B cell (primary cell): ENCODE measurements at places on chromosomes 6 and 20.

- no peak for DNase-seq
- H3K27me3 ChIP-seq = no peaks in the 10 kb centered on the region
- H3K27ac ChIP-seq = no peak overlapping the region
- H3K4me3 ChIP-seq = no peak overlapping the region
Measured at GRCh38 chr20:54115172-54115854, 44.9 kb upstream of the BCAS1 start.

- no peak for DNase-seq
- H3K4me3 ChIP-seq = no peak overlapping the region
- no peaks in the 10 kb centered on the region for H3K4me1 ChIP-seq
- H3K27me3 ChIP-seq = no peaks in the 10 kb centered on the region
- H3K27ac ChIP-seq = no peak overlapping the region
- H3K36me3 ChIP-seq = no peaks in the 10 kb centered on the region
Measured at GRCh38 chr6:84599991-84600390, 164.4 kb downstream of the TBX18 start.

DNA sequence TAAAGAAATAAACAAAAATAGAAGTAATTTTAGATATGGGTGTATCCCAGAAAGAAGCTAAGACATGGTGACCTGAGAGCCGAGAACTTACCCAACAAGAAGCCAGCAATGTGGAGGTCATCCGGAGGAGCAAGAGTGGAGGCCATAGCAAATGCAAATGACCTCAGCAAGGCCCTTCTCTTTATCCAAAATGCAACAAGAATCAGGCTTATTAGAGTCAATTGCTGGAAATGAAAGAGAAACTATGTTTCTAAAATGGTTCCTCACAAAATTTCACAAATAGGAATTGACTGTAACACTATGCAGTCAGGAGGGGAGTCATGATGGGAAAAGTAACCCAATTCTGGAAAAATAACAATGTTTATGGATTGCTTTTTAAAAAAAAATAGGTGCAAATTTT lies 90.4 kb downstream of the TNFAIP3 start:
- H3K4me3 ChIP-seq = no peak overlapping the region
- no peaks in the 10 kb centered on the region for H3K4me1 ChIP-seq
- no peak overlapping the region for H3K27ac ChIP-seq
- no peak for DNase-seq
- H3K36me3 ChIP-seq = no peaks in the 10 kb centered on the region

GRCh38 chr6:101992286-101992685 lies 598.8 kb downstream of the GRIK2 start:
- no peak for DNase-seq
- no peaks in the 10 kb centered on the region for H3K27me3 ChIP-seq

- no peaks in the 10 kb centered on the region for H3K36me3 ChIP-seq
- no peak overlapping the region for H3K27ac ChIP-seq
- H3K4me1 ChIP-seq = no peaks in the 10 kb centered on the region
- H3K27me3 ChIP-seq = no peaks in the 10 kb centered on the region
- no peak for DNase-seq
Measured at GRCh38 chr6:134508862-134509498, 191.1 kb upstream of the SGK1 start.
